ENCODE measurements at places on chromosomes 4 and X. TPM values are rescaled to one million over a fixed set of nuclear protein-coding genes. Genes with fewer than 3 reads are reported as not detected.

Gene SSX4
- not detected for total RNA-seq

Gene MAGEB10
- total RNA-seq: not detected

Gene SLC9B1
- total RNA-seq: 0.36 TPM

Gene RNF4
- total RNA-seq: 73.6 TPM

GRCh38 chrX:74535086-74535407 lies 79.4 kb downstream of the RLIM start:
- no peak for DNase-seq

GRCh38 chr4:150098214-150098613 lies 20.0 kb downstream of the DCLK2 start:
- DNase-seq: peak; percentile 62

- DNase-seq: peak; percentile 57
Measured at GRCh38 chr4:183398298-183399125, 45.9 kb upstream of the CDKN2AIP start.

GRCh38 chr4:26071688-26072087 lies 157.7 kb downstream of the SMIM20 start:
- DNase-seq: no peak

- peak; percentile 18 for DNase-seq
Measured at GRCh38 chr4:79851625-79852304, 221.3 kb downstream of the ANTXR2 start.

DNA sequence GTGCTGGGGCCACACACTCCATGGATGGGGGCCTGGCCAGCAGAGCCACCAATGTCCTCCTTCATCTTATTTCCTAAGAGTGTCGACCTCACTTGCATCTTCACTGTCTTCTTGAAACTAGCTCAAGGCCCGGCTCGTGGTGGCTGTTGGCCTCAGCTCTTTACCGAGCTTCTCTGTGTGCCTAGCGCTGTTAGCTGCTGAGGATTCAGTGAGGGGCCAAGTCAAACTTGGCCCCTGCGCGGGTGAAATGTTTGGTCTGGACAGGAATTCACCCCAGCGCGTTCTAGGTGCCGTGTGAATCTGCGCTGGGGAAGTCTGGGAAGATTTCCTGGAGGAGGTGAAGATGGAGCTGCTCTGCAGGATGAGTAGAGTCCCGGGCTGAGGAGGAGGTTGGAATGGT lies 8.5 kb downstream of the SORCS2 start:
- DNase-seq: no peak

DNA sequence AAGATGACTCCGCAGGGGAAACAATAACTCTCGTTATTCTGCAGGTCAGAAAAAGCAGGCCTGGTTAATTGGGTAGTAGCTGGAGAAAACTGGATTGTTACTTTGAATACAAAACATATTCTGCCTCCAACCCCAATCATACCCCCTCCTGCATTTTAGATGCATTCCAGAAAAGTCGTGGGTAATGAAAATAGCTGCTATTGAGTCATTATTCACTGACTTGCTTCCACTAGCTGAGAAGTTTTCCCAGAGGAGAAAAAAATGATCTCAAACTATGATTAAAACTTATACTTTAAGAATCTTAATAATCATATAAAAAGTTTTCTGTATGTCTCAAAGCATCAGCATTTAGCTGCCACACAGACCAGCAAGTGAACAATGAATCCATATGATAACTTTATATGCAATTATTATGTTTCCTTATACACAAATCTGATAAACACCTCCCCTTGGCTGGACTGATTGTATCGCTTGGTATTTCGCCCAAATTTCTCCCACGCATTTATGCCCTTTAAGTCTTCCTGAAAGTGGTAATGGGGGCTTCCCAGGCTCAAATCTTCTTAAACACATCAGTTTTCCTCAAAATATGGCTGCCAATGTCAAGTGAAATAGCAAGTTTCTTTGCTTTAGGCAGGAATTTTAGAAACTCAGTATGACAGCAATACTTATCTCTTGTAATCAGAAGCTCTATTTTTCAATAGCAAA lies 181.0 kb downstream of the LDB2 start:
- peak; percentile 64 for DNase-seq

GRCh38 chr4:24121395-24122175 lies 231.7 kb upstream of the PPARGC1A start:
- peak; percentile 38 for DNase-seq

DNA sequence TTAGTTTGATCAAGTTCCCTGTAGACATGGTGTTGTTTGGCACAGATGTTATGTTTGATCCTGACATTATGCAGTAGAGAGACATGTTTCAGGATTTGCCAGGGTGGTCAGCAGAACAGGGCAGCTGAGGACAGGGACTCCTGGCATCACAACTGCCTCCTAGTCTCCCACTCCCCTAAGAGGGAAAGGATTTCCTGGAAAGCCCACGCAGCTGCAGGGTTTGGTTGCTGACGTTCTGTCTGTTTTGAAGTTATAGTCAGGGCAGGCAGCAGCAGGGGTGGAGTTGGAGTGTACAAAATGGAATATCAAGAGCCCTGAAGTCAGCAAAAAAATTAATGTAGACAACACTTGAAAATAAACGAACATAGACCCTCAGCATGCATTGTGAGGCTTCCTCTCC lies 125.4 kb downstream of the CPE start:
- no peak for DNase-seq

DNA sequence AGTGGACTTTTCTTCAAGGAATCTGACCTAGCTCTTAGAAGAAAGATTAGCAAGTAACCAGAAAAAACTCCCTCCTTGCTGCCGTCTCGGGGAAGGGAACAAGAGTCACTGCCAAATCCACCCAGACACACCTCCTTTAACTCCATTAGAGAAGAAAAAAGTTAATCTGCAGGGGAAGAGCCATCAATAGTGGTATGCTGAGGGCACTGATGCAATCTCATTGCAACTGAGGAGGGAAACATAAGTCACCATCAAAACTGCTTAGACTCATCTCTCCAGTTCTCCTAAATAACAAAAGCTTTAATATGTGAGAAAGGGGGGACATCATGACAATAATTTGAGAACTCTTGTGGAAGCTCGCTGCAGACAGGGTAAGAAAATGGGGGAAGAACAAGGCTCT lies 49.3 kb upstream of the MAGED4B start:
- no peak for DNase-seq

Measured in astrocyte (in vitro differentiated cells and primary cell).